CD4-positive, alpha-beta T cell treated with Interleukin-4 for 4 hours (primary cell): ENCODE measurements at places on chromosomes 2 and 18.

GRCh38 chr2:27502142-27502541, 5.5 kb downstream of the GCKR start:
- DNase-seq = no peak

DNA sequence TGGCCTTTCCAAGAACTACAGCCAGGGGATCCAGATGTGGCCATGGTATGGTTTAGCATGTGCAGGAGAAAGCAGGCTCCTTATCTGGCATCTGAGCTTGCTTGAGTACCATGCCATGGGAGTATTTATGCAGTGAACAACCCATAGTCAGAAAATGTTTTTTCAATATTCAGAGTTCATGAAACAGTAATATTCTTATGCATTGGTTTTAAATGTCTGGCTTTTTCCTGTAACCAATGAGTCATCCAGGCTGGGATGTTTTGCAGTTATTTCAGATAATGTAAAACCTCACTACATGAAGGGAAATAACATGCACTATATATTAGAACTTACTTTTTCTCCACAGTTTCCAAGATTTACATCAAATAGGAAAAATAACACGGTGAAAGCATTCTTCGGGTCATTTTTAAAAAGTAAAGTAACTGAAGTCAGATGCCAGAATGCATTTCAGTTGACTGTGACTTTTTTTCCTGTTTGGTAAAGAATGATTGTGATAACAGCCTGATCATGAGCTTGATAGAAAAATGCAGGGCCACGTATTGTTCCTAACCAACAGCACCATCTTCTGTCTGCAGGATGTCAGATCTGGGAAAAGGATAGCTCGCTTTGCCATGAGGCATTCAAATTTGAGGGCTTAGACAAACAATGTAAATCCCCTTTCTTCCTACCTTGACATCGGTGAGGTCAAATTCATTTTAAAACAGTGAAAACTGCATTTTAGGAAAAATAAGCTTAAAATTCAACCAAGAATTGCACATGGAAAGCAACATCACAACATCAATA, 152.8 kb downstream of the DSC3 start:
- no peak for DNase-seq

DNA sequence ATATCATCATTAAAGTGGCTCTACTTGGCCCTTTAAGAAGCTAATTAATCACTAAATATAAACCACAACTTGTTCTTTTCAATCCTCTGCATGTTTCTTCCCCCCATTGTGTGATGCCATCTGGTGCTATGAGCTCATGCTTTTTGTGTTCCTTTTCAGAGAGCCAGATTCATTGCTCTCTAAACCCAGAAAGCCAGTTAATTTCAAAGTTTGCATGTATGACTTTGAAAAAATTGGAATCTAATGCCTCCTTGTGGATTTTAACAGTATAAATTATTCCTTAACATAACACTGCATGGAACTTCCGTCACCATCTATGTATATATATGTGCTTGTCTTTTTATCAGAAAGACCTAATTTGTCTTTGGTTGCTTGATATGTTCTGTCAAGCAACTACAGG, 31.1 kb downstream of the TMEM178A start:
- DNase-seq = no peak

GRCh38 chr2:165698444-165698884, 95.6 kb downstream of the GALNT3 start:
- DNase-seq = no peak

DNA sequence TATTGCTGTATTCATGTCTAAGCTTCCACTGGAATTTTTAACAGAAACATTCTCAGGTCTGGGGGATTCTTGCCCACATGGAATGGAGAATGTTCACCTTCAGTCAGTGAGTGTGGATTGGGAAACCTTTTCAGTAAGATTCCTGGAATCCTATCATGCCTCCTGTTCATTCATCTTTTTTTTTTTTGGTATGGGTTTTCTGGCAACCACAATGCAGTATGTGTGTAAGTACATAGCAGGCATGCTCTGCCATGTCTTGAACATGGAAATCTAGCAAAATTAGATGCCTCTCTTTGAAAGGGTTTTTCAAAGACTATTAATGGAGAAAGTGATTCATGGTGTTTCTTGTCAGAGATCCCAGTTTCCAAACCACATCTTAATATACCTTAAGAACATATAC, 176.5 kb downstream of the LTBP1 start:
- DNase-seq = no peak

DNA sequence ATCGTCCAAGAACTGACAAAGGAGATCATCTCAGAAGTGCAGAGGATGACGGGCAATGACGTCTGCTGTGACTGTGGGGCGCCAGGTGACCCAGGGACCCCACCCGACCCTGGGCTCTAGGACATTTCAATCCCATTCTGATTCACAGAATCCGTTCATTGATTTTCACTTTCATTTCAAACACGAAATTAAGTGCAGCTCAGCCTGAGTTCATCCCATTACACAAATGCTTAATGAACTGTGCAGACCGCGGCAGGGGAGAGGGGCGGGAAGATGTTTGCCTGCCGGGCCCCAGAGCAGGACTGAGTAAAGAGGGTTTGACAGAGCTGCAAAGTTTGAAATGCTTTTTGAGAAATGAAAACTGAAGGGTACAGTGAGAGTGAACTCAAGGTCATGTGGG, 67.1 kb downstream of the ITGB1BP1 start:
- no peak for DNase-seq

GRCh38 chr2:149904352-149905175, 317.0 kb upstream of the MMADHC start:
- DNase-seq = no peak

DNA sequence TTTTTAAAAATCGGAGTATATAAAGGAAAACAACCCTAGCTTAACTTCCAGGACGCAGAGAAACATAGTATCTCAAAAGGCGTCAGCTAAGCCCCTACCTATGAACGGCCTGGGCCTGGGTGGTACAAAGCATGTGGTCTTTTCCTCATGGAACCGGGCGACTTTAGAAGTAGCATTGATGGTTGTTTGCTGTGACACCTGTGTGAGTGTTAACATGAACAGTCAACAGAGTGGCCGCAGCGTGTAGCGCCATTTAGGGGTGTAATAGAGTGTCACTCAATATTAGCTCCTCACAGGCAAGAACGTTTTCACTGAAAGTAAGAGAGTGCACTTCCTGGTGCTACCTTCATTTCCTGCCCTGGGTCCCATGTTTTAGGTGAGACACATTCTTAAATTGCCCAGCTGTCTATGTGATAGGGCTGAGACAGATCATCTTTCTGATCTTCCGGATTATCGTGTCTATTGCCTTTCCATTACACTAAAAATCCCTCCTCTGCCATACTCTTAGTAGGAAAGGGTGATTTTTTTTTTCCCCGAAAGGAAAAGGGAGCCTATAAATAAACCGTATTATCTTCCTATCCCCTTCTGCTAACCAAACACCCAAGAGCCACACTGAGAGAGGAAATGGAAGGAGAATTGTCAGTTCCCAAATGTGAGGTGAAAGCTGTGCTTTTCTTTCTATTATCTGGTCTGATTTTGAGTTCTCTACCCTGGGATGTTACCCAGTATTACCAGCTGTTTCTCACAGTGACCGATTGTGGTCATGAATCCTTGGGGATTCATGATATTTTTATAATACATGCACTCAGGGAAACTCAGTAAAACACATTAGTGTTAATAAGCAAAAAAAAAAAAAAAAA, 1.3 kb downstream of the GORASP2 start:
- peak; percentile 81 for DNase-seq

GRCh38 chr2:194616334-194616733, 1040.7 kb upstream of the SLC39A10 start:
- DNase-seq = no peak

DNA sequence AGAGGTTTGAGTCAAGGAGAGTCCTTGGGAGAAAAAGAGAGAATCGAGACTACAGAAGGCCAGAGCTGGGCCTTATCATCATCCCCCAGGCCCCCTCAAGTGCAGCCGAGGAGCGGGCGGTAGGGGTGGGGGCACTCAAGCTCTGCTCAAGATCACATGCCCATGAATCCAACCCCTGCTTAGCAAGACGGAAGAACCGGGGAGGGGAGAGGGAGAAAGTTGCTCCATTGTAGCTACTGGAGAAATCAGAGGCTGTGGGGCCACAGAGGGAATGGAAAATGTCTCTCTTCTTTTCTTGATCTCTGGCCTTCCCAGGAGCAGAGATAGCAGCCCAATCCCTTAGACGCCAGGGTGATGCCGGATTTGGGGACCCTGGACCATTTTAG, 14.6 kb downstream of the SLC4A3 start:
- no peak for DNase-seq

GRCh38 chr2:175167076-175167791, 769 bp downstream of the ATF2 start:
- DNase-seq = peak; percentile 12

- no peak for DNase-seq
These were observed 20.6 kb upstream of the SLC38A11 start for GRCh38 chr2:164975891-164976290.

GRCh38 chr18:79871026-79871390, 73.3 kb downstream of the KCNG2 start:
- no peak for DNase-seq

DNA sequence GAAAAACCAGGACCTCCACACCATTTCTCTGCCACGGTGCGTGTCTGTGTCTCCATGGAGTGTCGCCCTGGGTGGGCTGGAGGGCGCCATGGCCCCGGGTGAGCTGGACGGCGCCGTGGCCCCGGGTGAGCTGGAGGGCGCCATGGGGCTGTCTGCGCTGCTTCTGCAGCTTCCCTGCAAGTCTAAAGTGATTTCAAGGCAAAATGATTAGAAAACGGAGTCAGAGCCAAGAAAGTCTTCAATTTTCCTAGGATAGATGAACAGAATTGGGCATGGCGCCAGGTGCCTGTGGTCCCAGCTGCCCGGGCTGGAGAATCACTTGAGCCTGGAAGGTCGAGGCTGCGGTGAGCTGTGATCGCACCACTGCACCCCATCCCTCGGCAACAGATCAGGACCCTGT, 27.7 kb upstream of the NFATC1 start:
- DNase-seq = no peak

- DNase-seq = no peak
These were observed 130.5 kb downstream of the TANC1 start for GRCh38 chr2:159098921-159099411.

- DNase-seq = no peak
These were observed 107.2 kb upstream of the ZNF236 start for GRCh38 chr18:76715012-76715610.

DNA sequence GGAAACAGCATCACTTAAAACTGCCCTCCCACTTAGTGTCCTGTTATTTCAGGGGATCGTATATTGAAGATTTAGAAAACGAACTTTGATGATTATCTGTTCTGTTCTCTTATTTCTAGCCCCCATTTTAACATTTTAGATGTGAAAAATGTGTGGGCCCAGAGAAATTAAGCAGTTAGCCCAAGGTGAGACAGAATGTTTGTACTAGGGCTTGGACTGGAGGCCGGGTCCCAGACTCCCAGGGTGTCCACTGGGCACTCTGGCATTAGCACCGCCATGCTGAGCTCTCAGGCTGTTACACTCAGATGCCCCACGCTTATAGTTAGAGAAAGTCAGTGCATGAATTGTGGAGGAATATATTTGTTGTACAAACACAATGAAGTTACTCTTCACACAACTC, 5.5 kb upstream of the RAX start:
- DNase-seq = no peak

- DNase-seq = no peak
These were observed 796.7 kb upstream of the CELF4 start for GRCh38 chr18:38362286-38362792.

- DNase-seq = no peak
These were observed 57.7 kb downstream of the TSHZ1 start for GRCh38 chr18:75268364-75268646.

GRCh38 chr18:31273812-31274527, 44.0 kb upstream of the DSG1 start:
- DNase-seq = no peak

DNA sequence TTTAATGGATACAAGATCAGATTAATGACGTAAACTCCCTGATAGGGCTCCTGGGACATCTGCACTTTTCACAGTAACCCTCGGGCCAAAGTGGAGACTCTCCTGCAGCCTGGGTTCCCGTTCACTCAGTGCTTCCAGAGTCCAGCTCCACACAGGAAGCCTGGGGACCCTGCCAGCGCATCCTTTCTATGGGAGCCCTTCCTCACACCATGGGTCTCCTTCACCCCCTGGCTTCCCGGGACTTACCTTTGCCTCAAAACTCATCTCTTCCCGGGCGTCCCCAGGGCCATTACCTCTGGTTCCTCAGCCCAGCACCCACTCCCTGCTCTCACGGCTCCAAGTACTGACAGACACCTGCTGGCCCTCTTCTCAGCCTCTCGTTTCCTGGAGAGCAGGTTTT, 40.7 kb upstream of the KLF11 start:
- no peak for DNase-seq

GRCh38 chr2:68977453-68977852, 3.0 kb downstream of the GKN1 start:
- no peak for DNase-seq

- no peak for DNase-seq
These were observed 49.3 kb downstream of the COA5 start for GRCh38 chr2:98558852-98559530.

DNA sequence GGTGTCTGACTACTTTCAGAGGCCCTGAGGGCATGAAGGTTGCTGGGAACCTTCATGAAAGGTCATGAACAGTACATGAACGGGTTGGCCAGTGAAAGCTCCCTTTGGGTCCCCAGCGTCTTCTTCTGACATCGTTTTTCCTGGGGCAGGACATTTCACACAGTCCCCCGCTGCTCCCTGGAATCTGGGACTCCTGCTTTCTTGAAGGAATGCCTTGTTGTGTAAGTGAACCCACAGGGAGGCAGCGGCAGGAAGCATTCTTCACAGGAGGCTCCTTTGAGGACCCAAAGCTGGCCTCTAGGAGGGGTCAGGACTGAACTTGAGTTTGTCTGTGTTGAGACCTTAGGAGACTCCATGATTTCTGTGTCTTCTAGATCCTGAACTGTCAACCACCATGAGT, 144.3 kb downstream of the KCNE4 start:
- no peak for DNase-seq

DNA sequence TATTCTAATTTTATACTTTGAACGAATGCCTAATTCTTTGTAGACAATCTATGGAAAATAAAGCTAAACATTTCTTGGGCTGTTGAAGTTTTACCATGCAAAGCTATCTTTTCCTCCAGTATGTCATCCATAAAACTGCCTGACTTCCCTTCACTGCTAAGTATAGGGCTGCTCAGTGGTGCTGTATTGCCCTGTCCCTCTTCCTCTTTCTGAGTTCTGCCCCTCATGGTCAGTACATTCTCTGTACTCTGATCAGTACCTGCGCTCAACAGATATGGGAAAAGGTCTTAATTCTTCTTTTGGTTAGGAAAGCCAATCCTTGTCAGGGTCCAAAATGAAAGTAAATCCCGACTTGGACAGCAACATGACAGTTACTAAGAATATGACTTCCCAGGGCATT, 321.9 kb downstream of the RAD51AP2 start:
- DNase-seq = no peak

- peak; percentile 48 for DNase-seq
These were observed 183.6 kb downstream of the SMAD7 start for GRCh38 chr18:48767090-48767690.
